ENCODE measurements at places on chromosomes 16 and 17. TPM values are rescaled to one million over a fixed set of nuclear protein-coding genes. Genes with fewer than 3 reads are reported as not detected.

- no peak for DNase-seq
Measured at GRCh38 chr17:34458266-34458665, 95.2 kb upstream of the CCL1 start.

GRCh38 chr17:79414063-79414792, 196.6 kb downstream of the RBFOX3 start:
- DNase-seq, result no peak

- no peak for DNase-seq
Measured at GRCh38 chr17:76272541-76273444, 7.6 kb downstream of the UBALD2 start.

GRCh38 chr17:48129981-48130380, 22.4 kb downstream of the SNX11 start:
- no peak for DNase-seq

GRCh38 chr16:27222249-27223225, 19.2 kb downstream of the KDM8 start:
- DNase-seq, result no peak

GRCh38 chr17:44972953-44973352, 4.8 kb upstream of the C1QL1 start:
- DNase-seq, result peak; percentile 88

- DNase-seq, result no peak
Measured at GRCh38 chr16:84606081-84606875, 11.6 kb downstream of the COTL1 start.

GRCh38 chr17:40532520-40533253, 31.3 kb upstream of the TNS4 start:
- DNase-seq, result no peak

- no peak for DNase-seq
Measured at GRCh38 chr17:8800656-8801055, 1.5 kb upstream of the MFSD6L start.

GRCh38 chr16:4362476-4363135, 9.0 kb upstream of the VASN start:
- no peak for DNase-seq

DNA sequence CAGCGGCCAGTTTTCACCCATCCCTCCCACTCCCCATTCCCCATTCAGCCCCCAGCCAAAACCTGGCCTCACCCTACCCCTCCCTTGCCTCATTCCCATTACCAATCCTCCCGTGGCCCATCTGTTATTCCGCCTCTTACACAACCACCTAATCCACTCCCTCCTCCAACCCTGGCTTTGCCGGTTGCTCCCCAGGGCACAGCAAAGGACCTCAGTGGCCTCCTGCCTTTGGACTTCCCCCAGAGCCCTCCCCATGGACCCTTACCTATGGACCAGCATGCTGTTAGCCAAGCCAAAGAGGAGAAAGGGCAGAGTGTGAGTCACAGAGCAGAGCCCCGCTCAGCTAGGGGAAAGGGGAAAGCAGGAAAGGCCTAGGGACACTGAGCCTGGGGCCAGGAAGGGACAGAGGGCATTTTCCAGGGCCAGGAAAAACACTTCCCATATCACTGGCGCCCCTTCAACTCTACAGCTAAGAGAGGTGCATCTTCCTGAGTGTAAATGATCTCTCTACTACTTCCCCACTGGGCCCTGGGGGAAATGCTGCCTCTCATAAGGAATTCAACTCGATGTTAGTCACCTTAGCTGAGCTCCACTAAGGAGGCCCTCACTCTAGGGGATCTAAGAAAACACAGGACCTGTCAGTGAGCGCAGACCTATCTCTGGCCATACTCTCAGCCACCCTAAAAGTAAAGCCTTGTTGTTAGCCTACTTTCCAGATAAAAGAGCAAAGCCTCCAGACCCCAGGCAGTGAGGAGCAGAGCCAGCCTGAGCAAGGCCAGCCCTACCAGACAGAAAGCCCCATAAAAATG, 10.6 kb downstream of the PEMT start:
- peak; percentile 67 for DNase-seq

DNA sequence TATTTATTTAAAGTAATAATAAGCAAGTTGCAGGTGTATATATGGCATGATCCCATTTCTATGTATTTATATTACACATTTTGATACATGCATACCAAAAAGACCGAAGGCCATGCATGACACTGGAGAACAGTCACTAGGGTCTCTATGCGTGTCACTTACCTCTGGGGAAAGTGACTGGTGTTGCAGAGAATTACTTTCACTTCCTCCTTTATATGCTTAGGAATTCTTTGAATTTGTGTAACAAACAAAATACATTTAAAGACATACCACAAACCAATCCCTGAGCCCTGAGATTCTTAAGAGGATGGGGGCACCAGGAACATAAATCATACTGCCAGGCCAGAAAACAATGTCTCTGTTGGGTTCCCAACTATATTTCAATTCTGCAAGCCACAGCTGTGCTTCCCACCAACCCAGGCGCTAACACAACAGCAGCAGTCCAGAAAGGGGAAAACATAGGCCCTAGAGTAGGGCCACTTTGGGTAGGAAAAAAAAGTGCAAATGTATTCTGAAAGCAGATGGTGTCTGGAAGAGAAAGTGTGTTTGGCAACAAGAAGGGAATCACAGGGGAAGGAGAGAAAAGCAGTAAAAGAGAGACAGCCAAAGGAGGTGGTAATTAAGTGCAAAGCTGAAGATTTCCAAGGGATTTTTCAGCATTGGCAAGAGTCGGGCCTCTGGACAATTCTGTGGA, 24.5 kb upstream of the HYDIN start:
- no peak for DNase-seq

DNA sequence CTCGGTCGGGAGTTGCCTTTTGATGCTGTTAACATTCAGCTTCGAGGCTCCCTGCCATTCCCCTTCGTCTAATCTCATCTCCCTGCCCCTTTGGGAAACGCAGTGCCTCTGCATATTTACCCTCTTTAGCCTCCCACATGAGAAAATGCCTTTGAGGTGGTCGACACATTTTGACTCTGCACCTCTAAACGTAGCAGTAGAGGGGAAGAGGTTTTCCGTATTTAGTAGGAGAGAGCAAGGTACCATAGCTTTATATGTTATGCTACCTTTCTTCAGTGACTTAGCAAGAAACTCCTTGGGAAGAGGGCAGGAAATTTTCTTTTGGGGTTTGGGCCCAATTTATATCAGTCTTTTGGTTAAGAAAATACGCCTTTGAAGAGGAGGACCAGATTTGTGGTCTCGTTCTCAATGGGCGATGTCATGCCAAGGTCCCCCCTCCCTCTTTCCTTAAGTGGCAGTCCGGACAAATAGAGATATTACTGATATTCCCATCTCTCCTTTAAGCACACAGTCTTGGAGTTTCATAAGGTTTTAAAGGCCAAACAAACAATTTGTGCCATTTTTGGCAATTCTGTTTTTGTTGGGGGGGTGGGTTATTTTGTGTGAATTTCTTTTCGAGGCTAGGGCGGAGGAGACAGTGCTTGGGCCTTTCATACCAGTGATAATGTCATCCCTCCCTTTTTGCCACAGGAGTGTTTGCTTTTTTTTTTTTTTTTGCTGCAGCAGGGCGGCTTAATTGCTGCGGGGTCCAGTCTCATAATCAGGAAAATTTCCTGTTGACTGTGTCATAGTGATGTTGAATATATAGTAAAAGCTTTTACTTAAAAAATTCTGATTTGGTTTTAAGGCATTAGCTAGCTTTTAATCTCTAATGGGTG, 1.5 kb downstream of the PAFAH1B1 start:
- DNase-seq, result no peak

- no peak for DNase-seq
Measured at GRCh38 chr17:14448818-14449217, 147.9 kb downstream of the HS3ST3B1 start.

DNA sequence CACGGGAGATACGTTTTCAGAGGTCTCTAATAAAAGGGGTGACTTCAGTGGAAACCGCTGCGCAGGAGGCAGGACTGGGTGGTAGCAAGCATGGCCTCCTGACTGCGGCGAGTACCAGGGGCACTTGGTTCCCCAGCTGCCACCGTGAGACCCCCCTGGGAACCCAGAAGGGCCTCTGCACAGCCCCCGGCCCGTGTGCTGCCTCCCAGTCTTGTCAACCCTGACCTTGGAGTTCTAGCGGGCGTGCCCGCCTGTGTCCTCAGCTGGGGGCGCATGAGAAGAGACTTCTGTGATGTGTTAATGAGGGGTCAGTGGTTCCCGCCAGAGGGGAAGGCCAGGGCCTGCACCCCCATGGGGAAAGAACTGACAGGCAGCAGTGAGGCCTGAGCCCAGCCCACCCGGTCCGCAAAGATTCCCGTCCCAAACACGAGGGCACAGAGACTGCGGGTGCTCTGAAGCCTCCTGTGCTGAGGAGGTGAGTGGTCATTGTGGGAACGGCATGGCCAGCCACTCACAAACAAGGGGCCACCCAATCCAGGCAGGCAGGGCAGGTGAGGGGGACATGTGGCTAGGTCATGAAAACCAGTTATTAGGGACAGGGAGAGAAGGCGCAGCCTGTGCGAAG, 9.4 kb downstream of the ZNF276 start:
- DNase-seq, result no peak

GRCh38 chr17:83181991-83182619, 102.7 kb downstream of the METRNL start:
- DNase-seq, result no peak

DNA sequence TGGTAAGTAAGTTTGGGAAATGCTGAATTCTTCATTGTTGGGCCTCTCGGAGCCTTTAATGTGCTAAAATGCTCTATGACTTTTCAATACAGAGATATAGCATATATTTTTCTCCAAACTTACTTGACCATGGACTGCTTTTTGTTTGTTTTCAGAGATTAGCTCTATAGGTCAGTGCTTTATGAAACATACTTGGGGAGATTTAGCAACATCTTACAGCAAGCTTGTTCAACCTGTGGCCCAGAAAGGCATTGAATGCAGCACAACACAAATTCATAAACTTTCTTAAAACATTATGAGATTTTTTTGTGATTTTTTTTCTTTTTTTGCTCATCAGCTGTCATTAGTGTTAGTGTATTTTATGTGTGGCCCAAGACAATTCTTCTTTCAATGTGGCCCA, 1.0 kb upstream of the KRTAP3-1 start:
- no peak for DNase-seq

DNA sequence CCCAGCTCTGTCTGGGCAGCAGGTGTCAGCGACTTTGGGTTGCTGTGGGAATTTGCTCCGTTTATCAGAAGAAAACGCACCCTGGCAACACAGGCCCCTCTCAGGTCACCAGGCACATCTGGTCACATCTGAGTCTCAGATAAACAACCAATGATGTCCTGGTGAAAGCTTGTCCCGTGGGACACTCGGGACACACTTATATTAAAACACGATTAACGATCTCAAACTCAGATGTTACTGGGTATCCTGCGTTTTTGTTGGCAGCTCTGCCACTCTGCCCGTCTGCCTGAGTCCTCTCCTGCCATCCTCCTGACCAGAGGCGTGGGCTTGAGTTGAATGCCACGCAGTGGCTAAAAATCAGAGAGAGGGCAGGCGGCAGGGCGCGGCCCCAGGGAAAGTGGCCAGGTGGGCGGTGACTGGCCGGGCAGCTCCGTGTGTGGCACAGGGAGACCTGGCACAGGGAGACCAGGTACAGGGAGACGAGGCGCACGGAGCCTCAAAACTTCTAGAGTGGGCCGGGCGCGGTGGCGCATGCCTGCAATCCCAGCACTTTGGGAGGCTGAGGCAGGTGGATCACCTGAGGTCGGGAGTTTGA, 2.1 kb downstream of the SECTM1 start:
- no peak for DNase-seq

- DNase-seq, result peak; percentile 100
Measured at GRCh38 chr17:15651583-15652110, 32.1 kb upstream of the FBXW10B start.

- DNase-seq, result no peak
Measured at GRCh38 chr16:84471316-84471715, 33.1 kb downstream of the MEAK7 start.

KRTAP4-3 gene
- total RNA-seq, result not detected

ASPHD1 gene
- total RNA-seq, result 2.2 TPM

SUZ12 gene
- total RNA-seq, result 27.5 TPM

PYY gene
- not detected for total RNA-seq
